ENCODE measurements at places on chromosomes 1 and 21.
A peak's percentile ranks its signal among the peaks of the same experiment; 100 is the strongest.

GRCh38 chr1:147768582-147768981 lies 8.2 kb upstream of the GJA5 start:
- DNase-seq: no peak

DNA sequence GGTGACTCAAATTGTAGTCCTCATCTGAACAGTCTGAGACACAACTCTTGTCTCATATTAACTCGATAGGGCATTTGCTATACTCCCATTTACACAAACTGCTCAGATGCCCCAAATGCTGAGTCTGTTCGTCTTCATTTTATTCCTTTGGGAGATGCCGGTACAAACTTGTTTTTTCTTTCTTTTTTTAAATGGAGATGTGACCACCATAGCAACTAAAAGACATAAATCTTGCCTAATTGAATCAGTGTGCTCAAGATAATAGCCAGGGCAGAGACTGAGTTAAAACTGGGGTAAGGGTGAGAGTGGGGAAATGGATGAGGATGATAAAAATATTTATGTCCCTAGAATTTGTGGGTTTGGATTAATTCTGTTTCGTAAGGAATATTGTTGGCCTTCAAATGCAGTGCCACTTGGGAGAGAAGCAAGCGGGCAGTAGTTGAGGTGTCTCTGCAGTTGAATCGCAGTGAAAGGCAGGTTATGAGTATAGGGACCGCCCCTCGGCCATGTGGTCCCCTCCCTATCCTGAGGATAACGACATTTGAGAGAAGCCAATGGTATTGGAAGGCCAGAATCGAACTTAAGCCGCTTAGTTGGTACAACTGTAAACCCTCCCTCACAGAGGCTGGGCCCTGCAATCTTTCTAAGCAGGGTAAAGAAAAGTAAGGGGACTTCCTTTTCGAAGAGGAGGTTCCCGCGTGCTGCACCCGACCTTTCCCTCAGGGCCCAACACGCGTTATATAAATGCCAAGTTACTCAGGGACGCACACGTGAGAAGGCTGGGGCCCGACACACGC lies 859 bp upstream of the LRRC8B start:
- no peak for DNase-seq

DNA sequence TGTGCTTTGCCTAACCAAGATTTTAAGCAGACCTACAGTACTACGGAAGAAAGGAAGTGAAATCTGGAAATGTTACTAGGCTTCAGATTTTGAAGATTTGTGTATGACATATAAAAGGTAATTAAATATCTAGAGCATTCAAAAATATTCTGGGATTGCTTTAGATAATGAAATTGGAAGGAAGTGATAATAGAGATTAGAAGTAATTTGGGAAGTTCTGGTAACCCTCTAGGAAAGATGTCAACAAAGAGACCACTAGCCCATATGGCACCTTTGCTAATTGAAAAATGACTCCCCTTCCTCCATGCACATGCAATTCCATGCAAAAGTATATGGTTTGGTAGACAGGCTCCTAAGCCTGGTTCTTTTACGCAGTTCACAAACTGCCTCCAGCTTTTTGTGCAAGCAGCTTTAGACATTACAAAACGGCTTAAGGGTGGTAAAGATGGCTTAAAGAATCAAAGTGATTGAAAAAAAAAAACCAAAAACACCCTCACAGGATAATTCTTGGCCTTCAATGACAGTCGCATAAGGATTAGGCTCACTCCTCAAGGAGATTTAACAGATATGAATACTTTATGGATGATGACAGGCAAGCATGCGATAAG lies 81.8 kb downstream of the LRRC7 start:
- no peak for DNase-seq

DNA sequence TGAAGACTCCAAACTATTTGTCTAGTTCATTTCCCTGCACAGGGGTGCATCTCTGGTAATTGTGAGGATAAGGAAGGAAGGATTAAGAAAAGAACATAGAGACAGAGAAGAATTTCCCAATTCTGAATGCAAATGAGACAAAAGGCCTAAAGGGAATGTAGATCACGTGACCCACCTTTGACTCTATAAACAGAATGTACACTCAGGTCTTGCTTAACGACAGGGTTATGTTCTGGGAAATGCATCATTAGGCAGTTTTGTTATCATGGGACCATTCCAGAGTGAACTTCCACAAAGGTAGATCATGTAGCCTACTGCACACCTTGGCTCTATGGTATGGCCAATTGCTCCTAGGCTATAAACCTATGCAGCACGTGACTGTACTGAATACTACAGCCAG lies 252.3 kb upstream of the ZP4 start:
- no peak for DNase-seq

DNA sequence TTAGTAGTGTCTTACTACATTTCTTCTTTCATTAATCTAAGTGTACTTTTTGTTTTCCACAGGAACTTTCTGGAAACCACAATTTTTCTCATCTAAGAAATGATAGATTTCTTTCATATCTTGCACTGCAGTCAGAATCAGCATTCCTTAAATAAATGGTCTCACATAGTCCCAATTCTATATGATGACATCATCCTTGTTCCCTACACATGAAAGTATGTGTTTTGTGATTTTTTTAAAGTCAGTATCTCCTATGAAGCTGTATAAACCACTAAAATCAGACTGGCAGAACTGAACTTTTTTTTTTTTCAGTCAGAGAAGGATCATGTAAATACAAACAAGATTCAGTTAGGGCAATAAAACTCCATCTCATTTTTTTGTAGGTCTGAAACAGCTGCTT lies 742.6 kb upstream of the CXADR start:
- DNase-seq: no peak

- DNase-seq: peak; percentile 74
Observed at GRCh38 chr1:12229835-12230548, at the start of gene VPS13D. Gene VPS13D (plus strand): TSS chr1:12230030. CDS start chr1:12234267, 4,237 bp downstream.

GRCh38 chr1:75079538-75080290 lies 54.5 kb upstream of the LHX8 start:
- DNase-seq: no peak

DNA sequence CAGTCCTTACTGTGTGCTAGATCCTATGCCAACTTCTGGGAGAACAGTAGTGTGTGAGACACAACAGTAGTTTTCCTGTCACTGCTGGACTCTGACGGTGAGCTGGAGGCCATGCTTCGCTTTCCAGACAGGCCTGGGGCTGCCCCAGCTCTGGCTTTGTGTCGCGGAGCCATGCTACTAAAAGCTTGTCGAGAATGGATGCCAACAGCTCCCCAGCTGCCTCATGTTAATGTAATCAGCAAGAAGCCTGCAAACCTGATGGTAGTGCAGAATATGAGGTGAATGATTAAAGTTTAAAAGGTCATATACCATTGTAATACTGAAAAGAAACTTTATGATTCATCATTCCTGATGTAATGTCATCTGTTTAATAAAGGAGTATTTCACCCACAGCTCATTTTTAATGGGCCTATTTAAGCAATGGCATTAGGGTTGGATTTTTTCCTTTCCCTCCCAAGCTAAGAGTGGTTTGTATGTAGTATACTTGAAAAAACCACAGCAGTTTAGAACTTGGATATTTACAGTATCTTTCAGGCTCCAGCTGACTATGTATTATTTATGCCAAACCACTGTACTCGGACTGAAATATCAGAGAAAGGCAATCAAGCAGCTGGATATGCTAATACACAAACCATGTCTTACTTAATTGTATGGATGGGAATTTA lies 343.0 kb downstream of the NUF2 start:
- no peak for DNase-seq

DNA sequence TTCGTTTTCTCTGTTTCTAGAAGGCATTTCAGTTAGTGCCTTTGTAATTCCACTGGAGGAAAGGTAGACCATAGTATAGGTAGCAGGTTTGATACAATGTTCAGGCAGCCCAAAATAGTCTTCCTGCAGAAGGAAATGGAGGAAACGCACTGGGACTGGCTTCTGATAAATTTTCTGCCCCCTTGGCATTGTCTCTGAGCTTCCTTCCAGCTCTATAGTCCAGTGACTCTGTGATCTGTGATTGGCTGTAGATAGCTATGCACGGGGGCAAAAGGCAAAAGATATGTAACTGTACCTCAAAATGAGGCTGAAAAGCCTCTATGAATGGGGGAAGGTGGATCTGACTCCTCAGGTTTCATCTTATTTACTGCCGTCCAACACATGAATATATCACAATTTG lies 5.8 kb upstream of the MAGOH start:
- no peak for DNase-seq

- no peak for DNase-seq
Observed at GRCh38 chr1:94186946-94187345, 50.4 kb downstream of the ARHGAP29 start.

GRCh38 chr1:66302815-66303214 lies 231.1 kb upstream of the SGIP1 start:
- no peak for DNase-seq

DNA sequence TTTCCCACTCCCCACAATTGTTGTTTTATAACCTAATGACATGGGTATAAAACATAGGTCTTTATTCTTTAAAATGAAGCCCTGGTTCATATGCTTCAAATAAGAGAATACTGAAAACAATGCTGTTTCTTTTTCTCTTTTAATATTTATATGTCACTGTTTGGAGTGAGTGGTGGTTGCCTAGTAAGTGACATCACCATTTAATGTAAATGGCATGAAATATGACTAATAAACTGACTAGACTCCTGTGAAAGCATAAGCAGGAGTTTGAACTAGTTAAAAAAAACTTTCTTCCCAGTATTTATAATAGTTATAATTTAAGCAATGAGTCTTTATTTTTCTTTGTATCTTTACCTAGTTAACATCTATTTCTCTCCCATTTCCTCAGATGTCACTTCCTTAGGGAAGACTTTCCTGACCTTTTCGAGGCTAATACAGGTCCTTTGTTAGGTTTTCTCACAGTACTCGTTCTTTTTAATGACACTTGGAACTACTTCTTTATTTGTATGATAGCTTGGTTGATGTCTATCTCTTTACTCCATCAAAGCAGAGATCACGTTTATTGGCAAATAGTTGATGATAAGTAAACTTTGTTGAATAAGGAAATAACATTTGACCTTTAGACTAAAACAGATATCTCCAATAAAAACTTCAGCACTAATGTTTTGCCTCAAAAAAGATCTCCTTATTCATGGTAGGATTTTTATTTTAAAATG lies 105.4 kb upstream of the PDC start:
- no peak for DNase-seq

DNA sequence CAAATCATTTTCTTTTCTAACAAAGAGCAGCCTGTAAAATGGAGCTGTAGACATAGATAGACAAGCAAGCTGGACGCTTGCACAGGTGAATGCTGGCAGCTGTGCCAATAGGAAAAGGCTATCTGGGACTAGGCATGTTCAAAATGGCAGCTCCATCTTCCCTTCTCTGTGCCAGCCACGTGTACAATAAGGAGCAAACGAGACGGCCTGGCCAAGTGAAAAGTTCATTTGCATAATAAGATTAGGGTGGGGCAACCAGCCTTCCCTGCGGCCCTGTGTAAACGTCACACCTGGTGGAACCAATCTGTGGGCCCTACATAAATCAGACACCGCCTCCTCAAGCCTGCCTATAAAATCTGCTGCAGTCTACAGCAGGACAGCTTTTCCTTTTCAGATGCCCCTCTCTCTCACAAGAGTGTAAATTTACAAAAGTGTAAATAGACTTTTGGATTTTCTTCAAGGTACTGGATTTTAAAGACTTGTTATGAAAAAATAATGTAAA lies 16.6 kb upstream of the EDEM3 start:
- no peak for DNase-seq

DNA sequence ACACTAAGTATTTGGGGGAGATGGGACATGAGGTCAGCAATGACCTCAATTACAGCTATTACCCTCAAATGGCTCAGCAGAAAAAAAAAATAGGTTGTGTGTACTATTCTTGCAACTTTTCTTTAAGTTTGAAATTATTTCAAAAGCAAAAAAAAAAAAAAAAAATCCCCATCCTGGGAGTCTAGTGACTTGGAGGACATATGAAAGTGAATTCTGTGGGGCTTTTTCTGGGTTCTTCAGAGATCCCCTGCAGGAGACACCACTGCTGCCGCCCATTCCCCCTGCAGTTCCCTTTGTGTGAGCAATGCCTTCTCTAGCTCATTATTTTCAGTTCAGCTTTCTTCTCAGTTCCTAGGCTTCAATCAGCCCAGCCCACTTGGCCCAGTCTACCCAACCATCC lies 16.7 kb downstream of the HSD11B1 start:
- no peak for DNase-seq

- DNase-seq: no peak
Observed at GRCh38 chr21:44692798-44693512, 4.0 kb upstream of the KRTAP10-12 start.

DNA sequence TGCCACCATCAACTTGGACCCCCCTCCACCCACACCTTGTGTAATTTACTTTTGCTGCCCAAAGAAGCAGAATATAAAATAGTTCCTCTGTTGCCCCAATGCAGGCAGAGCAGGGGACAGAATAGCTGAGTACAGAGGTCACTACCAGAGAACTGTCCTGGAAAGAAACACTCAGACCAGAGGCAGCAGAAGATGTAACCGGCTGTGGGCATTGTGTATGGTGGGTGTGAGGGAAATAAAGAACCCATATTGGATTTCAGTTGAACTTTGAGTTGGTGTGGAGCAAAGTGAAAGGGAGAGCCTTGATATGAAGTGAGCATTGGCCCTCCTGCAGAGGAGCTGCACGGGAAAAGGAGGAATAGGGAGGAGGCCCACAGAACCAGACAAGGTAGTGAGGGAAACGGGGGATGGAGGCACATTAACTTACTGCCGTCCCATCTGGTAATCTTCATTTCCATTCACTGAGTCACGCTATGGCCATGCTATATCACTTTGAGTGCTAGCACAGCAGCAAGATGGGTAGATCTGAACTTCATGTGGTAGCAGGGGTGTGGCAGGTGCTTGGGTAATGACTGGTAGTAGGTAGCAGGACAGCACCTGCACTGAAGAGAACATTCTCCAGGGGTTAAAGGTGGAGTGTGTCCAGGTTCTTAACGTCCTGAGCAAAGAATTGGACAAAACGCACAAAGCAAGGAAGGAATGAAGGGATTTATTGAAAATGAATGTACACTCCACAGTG lies 56.3 kb upstream of the FBXO28 start:
- no peak for DNase-seq

DNA sequence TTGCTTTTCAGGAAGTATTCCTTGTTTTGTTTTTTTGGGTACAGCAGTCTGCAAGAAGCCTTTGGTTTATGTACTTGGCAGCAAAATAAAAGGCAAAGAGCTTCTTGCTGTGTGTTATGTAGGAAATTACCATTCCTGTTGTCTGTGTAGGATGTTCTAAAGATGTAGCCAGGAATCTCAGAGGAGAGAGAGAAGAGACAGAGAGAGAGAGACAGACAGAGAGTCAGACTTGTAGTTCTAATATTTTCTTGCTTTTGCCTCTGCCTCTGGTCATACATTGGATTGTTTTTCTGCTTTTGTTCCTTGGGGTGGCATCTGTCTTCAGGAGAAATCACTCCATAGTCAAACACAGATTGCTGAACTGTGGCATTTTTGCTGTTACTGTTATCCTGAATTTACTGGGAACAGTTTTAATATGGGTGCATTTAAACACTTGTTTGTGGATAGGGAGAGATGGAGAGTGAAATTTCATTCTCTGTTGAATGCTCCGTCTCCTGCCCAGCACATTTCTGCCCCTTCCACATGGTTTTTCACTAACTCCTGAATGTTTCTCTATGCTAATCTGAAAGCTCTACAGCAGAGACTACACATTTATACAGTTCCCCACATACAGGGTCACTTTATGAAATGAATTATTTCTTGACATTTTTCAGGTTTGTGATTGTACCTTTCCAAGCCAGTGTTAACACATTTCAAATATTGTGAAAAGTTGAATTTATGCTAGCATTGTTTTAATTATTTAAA lies 49.8 kb downstream of the POU2F1 start:
- DNase-seq: no peak

- no peak for DNase-seq
Observed at GRCh38 chr21:32414579-32415358, 2.3 kb downstream of the EVA1C start.
